ENCODE measurements at places on chromosomes 4 and X.

GRCh38 chr4:38529189-38530115 lies 134.5 kb upstream of the KLF3 start:
- no peak for DNase-seq

DNA sequence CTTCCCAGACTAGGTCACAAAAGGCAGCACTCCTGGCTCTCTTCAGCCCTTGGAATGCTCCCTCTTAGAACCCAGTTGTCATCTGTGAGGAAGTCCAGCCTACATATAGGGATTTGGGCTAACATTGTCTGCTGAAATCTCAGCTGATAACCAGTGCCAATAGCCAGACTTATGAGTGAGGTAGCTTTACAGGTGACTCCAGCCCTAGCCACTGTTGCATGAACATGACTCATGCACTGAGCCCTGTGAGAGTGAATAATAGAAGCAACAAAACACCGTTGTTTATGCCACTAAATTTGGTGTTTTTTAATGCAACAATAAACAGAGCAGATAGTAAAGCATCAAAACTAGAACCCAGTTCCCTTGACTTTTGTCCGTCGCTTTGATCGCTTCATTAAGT lies 433.2 kb downstream of the STIM2 start:
- DNase-seq = no peak

- DNase-seq = no peak
Measured at GRCh38 chr4:85676850-85677590, 202.1 kb downstream of the ARHGAP24 start.

GRCh38 chrX:84909151-84909550 lies 94.5 kb upstream of the APOOL start:
- DNase-seq = no peak

GRCh38 chrX:72540318-72540717 lies 32.3 kb downstream of the HDAC8 start:
- DNase-seq = peak; percentile 44

DNA sequence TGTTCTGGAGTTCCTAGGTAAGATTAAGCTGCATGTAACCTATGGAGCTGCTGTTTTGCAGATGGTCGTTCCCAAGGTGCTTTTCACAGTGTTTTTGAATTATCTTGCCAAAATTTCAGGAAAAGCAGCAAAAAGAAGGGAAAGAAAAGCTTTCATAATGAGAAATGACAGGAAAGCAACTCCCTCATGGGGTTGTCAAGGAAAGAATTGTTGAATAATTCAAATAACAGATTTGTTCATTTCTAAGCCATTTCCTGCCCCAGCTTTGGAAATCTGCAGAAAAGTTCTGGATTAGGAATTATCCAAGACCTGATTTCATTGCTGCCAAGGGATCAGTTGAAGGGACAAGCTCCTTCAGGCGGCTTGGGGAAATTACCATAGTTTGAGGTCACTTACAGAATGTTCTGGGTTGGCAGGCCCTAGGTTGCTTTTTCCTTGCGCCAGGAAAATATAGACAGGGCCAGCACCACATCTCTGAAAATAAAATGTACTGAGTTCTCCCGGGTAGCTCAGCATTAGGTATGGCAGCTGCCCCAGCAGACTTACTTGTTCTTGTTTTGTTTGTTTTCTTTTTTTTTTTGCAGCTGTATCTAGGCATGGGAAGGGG lies 354.7 kb downstream of the STIM2 start:
- DNase-seq = no peak

- DNase-seq = no peak
Measured at GRCh38 chrX:132718431-132718958, 229.7 kb upstream of the MBNL3 start.

DNA sequence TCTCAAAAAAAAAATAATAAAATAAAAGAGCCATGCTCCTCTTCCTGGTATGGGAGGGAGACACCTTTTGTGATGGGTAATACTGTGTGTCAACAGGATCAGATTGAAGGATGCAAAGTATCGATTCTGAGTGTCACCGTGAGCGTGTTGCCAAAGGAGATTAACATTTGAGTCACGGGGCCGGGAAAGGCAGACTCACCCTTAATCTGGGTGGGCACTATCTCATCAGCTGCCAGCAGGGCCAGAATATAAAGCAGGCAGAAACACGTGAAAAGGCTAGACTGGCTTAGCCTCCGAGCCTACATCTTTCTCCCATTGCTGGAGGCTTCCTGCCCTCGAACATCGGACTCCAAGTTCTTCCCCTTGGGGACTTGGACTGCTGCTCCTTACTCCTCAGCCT lies 95.4 kb downstream of the SHOX start:
- DNase-seq = no peak

- no peak for DNase-seq
Measured at GRCh38 chrX:133544778-133545177, 129.5 kb upstream of the GPC4 start.

- peak; percentile 18 for DNase-seq
Measured at GRCh38 chrX:153438532-153438931, 7.3 kb downstream of the TREX2 start.

- peak; percentile 63 for DNase-seq
Measured at GRCh38 chrX:48508400-48509244, at the start of gene PORCN. Gene PORCN (plus strand): TSS chrX:48508992. CDS start chrX:48509821, 829 bp downstream.

GRCh38 chr4:154406018-154406795 lies 85.4 kb downstream of the DCHS2 start:
- no peak for DNase-seq

GRCh38 chr4:179536694-179537093 lies 2094.5 kb upstream of the AGA start:
- no peak for DNase-seq

- peak; percentile 53 for DNase-seq
Measured at GRCh38 chr4:47862297-47862696, 24.4 kb upstream of the CORIN start.
